Globus pallidus (tissue), 1 donor: ENCODE measurements at places on chromosomes 7 and 10.
A peak's percentile ranks its signal among the peaks of the same experiment; 100 is the strongest.

GRCh38 chr7:85882335-85882734 lies 695.5 kb upstream of the SEMA3D start:
- DNase-seq = no peak

GRCh38 chr7:13946181-13946580 lies 43.3 kb downstream of the ETV1 start:
- DNase-seq = no peak

DNA sequence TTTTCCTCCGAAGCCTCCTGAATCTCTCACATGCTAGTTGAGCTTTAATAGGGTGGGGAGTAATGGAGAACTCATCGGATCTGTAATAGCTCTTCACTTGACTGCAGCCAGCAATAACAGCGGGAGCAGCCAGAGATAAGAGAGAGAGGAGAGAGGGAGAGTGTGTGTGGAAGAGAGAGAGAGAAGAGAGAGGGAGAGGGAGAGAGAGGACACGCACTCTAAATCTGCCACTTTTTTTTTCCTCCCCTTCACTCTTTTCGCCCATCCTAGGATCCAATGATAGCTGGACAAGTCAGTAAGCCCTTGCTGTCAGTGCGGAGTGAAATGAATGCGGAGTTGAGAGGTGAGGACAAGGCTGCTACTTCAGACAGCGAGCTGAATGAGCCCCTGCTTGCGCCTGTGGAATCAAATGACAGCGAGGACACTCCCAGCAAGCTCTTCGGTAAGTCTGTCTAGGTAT lies 107.9 kb downstream of the POU6F2 start:
- peak; percentile 22 for DNase-seq

GRCh38 chr7:112556633-112557032 lies 75.8 kb downstream of the LSMEM1 start:
- no peak for DNase-seq

- DNase-seq = no peak
Observed at GRCh38 chr10:78777867-78778266, 290.9 kb upstream of the ZMIZ1 start.

DNA sequence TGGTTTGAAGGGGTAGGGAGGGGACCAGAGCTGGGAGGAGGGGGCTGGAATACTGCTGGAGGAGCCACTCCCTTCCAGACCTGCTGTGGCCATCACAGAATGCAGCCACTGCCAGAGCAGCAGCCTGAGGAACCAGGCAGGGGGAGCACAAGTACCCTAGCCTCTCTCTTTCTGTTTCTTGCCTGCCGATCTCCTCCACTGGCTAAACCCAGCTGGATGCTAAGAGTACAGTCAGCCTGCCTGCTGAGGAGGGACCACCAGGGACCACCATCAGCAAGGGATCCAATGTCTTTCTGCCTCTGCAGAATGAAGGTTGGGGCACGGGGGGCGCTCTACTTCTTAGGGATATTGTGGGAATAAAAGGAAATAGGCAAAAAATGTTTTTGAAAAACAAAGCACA lies 4.7 kb downstream of the BLVRA start:
- no peak for DNase-seq
